Endothelial cell (in vitro differentiated cells): ENCODE measurements at places on chromosomes 5 and 9.

DNA sequence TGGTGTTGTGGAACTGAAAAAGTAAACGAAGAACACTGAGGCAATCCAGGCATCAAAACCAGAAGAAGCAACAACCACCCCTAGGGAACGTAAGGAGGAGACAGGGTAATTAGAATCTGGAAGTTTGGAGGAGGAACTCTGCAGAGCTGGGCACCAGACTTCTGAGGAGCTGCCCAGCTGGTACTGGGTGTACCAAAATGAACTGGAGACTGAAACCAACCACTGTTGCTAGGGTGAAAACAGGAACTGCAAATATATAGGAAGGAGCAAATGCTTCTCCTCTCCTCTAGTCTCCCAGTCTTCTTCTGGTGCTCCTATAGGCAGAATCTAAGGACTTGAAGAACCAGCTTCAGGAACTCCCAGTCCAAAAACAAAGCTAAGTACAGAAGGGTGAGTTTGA is 189.8 kb downstream of the ELAVL2 start:
- DNase-seq, result no peak

- no peak for DNase-seq
Measured at GRCh38 chr5:102418531-102418930, 80.3 kb downstream of the SLCO6A1 start.

DNA sequence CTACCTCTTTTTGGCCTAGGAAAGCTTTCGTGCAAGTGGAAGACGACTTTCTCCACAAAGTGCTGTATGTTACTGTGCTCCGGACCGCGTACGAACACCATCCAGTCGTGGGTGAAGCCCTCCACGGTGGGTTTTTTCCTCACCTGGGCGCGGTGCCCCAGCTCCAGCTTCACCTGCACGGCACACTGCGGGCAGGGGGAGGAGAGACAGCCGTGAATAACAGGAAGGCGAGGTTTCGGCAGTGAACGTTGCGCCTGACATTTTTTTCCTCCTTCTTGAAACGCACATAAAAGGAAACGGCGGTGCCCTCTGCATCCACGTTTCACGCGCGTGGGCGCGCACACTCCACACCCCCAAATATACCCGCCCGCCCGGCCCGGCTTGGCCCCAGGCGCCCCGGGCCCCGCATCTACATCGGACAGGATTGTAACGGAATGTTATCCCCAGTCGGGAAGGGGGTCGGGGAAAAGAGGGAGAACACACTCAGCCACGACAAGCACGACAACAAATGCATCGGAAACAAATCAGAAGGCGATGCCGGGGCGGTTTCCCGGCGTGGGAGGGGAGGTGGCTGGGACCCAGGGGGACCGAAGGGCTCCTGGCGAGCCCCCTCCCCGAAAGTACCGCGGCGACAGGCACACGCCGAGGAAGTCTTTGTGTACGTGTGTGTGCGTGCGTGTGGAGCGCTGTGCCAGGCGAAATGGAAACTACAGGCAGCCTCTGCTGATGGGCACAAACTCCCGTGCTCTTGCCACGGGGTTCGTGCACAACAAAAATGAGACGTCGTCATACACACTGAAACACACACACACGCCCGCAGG is 1.4 kb downstream of the MLLT3 start:
- DNase-seq, result peak; percentile 20

DNA sequence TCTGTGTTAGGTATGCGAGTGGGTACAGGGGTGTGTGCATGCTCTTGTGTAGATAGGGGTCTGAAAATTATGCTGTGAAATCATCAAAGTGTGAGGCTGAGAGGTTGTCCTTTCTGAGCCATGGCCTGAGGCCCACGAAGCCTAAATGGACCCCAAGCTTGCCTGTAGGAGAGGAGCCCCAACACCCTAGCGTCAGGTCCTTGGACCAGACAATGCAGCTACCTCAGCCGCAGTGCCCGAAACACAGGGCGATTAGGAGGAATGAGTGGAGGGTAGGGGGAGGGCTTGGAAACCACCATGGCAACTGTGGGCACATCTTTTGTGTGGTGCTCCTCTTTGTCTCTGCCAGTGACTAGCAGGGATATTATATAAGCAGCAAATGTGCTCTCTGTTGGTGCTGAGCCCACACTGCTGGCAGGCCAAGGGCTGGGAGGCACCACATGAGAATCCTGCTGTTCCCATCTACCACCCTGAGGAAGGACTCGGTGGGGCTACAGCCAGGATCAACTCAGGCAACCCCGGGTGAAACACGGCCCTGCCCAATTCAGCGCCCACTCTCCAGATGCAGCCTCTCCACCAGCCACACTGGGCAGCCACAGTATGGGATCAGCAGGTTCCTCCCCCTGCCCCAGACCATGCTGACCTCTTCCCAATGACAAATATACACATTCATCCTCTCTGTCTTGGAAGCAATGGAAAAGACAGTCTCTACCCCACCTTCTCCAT is 84.6 kb upstream of the FSTL4 start:
- no peak for DNase-seq

DNA sequence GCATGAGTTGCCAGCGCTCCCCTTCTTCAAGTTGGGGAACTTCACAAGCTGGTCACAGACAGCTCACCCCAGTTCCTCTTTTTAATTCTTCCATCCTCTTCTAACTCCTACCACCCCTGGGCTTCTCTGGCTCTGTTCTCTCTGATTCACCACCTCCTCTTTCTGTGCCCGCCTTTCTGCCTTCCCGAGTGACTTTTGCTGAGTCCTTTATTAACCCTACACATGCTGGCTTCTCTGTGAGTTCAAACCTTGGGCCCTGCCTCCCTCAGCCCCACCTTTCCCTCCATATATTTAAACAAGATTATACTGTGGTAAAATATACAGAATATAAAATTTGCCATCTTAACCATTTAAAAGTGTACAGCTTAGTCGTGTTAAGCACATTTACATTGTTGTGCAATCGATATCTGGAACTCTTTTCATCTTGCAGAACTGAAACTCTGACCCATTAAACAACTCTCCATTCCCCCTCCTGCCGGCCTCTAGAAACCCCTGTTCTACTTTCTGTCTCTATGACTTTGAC is 32.0 kb downstream of the SLC46A2 start:
- no peak for DNase-seq

DNA sequence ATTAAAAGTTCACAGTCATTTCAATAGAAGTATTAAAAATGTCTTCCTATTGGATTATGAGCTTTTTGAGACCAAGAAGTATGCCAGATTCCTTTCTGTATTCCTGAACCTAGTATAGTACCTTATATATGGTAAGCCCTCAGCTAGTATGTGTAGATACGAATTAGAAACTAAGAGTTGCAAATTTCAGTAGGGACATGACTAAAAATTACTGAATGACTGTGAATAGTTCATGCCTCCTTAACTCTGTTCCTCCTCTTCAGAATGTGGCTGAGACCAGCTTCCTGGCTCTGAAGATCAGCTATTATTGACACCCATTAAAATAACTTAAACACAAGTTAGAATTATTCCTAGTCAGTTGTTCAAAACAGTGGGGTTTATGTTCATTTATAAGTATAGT is 19.7 kb downstream of the KDM3B start:
- DNase-seq, result no peak

DNA sequence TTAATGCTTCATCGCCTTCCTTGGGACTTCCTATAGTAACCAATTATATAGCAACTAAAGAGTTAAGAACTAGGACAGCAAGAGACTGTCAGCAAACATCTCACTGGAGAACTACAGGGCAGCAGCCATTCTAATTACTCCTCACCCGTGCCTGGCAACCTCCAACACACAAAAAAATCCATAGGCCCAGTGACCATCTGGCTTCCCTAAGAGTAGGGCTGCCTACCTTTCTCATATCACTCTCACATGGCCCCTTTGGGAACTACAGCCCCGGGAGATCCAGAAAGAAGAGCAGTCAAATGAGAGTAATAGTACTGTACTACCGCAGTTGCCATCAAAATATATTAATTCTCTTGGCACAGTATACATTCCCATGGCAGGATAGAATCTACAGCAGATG is 5.7 kb downstream of the DCAF10 start:
- no peak for DNase-seq

GRCh38 chr5:66498791-66499207 is 97.4 kb upstream of the MAST4 start:
- no peak for DNase-seq

DNA sequence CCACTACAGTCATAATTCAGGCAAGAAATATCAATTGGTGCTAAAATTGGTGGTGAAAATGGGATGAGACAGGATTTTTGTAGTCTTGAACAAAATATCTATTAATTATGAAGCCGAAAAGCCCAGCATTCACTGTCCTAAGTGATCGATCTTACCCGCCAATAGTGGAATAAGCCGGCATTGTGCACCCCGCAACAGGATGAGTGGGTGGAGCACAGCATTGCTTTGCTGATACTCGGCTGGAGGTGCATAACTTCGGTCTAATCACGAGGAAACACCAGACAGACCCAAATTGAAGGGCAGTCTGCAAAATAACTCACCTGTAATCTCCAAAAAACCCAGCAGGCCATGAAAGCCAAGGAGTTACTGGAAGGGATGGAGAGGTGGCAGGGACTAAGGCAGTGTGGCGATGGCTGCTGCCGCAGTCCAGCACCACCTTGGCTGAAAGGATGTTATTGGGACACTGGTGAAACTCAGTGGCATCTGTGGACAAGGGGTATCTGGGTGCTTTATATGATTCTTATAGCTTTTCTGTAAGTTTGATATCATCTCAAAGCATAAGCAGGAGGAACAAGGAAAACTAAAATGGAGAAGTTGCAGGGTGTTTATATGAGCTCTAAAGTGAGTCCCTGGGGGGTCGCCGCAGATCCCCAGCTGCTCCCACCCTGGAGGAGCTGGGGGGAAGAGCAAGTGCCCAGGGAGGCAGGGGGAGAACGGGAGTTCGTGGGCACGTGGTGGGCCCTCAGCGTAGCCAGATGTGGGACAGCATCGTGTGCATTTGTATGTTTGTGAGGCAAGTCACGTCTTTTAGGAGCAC is 45.2 kb downstream of the AHRR start:
- no peak for DNase-seq

DNA sequence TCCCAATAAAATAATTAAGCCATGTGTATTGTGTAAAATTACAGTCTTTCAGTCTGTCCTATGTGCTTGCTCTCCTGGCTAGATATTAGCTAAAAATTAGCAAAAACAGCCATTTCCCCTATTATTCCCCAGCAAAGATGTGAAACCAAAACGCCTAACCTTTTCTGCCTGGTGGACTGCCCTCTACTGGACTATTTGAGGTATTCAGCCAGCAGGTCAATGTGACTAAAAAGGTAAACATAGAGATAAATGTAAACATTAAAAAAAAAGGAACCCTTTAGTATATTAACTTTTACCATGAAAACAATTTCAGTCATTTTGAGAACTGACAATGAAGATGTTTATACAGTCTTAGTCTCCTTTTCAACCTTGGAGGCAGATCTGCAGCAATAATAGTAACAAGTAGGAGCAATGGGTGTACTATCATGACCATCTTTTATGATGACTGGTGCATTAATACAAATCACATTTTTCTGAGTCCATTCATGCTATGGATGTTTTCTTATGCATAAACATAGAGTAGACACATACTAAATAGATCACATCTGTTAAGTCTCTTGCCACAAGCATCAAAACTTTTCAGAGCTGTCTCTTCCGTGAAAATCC is 10.1 kb downstream of the ATG12 start:
- DNase-seq, result peak; percentile 25

GRCh38 chr9:89702401-89702800 is 97.6 kb downstream of the GADD45G start:
- DNase-seq, result no peak

DNA sequence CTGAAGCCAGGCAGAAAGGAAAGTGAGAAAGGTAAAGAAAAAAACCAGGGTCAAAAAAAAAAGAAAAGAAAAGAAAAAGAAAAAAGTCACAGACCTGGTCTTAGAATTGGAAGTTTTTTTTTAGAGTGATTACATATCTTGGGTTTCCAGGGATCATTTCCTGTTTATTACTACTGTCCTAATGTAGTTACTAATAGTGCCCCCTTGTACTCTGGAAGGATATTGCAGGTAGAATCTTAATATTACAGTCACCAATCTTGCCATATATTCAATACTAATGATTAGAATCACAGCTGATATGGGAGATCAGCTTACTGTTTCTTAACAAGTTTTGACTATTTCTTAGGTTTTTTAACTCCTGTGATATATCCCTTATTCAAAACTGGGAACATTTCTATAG is 543.2 kb upstream of the CDH6 start:
- DNase-seq, result no peak

DNA sequence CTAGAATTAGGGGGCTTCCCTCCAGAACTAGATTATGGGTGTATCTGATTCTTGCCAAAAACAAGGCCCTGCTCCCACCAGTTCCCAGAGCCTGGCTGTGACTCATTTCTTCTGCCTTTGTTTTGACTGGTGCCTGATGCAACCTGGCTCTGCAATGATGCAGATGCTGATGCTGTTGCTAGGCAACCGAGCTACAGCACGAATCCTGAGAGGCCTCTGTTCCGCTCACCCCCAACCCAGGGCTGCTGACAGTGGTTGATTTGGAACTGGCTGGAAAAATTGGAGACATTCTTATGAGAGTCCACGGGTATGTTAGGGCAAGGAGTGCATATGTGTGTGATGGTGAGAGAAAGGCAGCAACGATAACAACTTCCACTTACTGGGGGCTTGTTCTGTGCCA is 100.3 kb downstream of the NSG2 start:
- no peak for DNase-seq

- no peak for DNase-seq
Measured at GRCh38 chr5:88085462-88085861, 183.2 kb downstream of the TMEM161B start.

DNA sequence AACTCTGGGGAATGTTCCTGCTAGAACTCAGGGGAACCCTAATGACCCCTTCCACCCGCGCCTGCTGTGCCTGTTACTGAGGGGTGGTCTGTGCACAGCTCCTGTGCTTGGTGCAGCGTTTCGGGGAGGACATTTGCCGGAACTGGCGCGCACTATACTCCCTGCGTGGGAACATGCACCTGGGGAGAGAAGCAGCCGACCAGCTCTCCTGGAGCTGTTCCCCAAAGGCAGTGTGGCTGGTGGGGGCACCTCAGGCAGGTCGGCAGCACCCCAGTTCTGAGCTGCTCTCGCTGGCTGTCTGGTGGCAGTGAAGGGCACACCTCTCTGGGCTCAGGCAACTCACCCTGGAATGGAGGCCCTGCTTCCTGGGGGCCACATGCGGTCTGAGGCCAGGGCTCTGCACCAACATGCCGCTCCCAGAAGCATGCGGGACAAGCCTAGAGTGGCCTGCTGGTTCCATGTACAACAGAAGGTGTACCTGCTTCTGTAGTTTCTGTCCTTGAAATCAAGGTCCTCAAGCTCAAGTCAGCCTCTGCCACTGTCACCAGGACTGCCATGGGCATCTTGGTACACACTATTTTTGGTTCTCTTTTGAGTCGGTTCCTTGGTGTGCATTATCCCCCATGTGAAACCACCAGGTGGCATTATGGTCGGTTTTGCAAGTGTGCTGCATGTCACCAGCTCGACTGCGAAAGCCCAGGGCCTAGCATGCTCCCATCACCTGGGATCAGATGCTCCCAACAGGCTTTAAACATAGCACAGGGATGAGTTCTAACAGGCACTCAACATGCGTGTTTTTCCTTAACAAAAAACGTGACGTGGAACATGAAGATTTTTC is 7.8 kb upstream of the MRNIP start:
- no peak for DNase-seq

- no peak for DNase-seq
Measured at GRCh38 chr9:132634327-132634726, 35.5 kb downstream of the DDX31 start.
